SJSA1 (cell line): ENCODE measurements at places on chromosomes 2 and 18. TPM values are rescaled to one million over a fixed set of nuclear protein-coding genes. Genes with fewer than 3 reads are reported as not detected.

DNA sequence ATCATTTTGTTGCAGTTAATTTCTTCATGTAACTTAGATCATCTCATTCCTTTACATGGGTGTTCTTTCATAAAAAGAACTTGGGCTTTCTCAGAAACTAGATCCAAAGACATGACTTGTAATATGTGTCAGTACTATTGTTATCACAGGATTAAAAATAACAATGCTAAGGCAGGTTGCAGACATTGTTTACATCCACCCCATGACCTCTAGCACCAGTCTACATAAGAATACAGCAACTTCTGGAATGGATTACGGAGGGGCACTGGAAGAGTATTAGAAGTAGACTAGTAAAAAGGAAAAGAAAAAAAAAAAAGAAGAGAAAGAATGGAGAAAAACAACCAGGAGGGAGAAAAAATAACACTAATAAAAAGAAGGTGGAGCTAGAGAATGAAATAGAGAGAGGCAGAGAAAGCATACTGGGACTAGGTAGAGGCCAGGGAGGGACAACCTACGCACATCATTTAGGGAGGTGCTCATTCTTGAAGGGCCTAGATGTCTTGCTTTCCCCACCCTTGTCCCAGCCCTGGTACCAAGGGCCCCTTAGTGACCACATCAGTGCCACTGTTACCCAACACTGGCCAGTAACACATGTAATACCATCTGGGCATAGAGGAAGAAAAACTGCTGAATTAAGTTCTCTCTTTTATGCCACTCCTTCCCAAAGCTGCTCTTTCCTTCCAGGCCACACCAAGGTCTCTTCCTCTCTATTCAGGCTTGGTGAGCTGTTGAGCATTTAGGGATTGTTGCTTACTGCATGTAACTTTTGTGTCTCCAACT lies 70.6 kb upstream of the KLF7 start:
- no peak overlapping the region for H3K27ac ChIP-seq
- H3K27me3 ChIP-seq: no peaks in the 10 kb centered on the region
- no peak overlapping the region for H3K4me3 ChIP-seq
- no peak for DNase-seq
- H3K36me3 ChIP-seq: 0 out of 2 replicates have a peak, but pooled peaks cover 3% of the 10 kb centered on the region

GRCh38 chr2:148048475-148049221 lies 27.8 kb downstream of the MBD5 start:
- H3K27ac ChIP-seq: no peak overlapping the region
- no peak for DNase-seq
- H3K27me3 ChIP-seq: no peaks in the 10 kb centered on the region

GRCh38 chr2:115572746-115573145 lies 1130.3 kb downstream of the DPP10 start:
- no peaks in the 10 kb centered on the region for H3K4me1 ChIP-seq
- H3K4me3 ChIP-seq: no peak overlapping the region
- no peak for DNase-seq
- no peak overlapping the region for H3K27ac ChIP-seq
- no peaks in the 10 kb centered on the region for H3K27me3 ChIP-seq

DNA sequence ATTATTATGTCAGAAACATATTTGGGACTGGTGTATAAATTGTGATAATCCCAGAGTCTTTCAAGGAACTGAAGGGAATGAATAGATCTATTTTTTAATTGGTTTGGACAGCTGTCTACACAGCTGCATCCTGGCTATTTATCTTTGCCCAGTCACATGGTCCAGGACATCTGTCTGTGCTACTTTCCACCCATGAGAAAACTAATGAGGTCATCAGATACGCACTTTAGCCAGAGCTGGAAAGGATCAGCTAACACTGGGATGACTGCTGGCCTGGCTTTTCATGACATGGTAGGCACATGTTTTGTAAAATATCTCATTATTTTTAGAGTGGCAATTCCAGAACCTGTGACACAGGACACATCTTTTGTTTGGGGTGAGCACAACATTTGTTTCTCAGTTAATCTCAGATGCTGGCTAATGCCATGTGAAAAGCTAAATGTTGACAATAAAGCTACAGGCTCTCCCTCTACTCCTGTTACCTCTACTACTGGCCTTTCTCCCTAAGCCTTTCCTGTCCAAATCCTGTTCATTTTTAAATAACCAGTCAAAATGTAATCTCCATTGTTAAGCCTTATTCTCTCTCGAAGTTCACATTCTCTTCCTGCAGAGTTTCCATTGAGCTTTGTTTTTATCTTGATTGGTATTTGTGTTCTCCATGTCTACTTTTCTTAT lies 500.7 kb downstream of the RIT2 start:
- no peaks in the 10 kb centered on the region for H3K27me3 ChIP-seq
- no peaks in the 10 kb centered on the region for H3K36me3 ChIP-seq
- no peak for DNase-seq
- H3K4me1 ChIP-seq: no peaks in the 10 kb centered on the region
- H3K4me3 ChIP-seq: no peak overlapping the region
- no peak overlapping the region for H3K27ac ChIP-seq

Gene SERPINB5
- not detected in 2 replicates for total RNA-seq
